ENCODE measurements at places on chromosomes 1 and 21.

DNA sequence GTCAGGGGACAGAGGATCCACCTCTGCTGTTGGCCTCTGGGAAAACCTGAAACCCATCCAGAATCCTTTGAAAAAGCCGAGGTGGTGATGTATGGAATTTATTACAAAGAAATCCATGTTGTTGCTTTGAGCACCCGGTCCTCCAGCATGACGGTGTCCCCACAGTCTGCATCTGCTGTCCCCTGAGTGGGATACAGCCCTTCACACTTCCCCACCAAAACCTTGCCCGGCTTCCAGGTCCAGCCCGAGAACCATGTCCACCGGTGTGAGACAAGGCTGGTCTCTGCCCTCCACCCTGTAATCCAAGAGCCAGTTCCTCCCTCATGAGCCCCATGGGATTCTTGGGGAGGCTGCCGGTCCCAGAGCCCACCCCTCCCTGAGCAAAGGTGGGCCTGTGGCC is 70.5 kb downstream of the STUM start:
- DNase-seq = no peak

GRCh38 chr1:43659212-43660166 is 9.5 kb downstream of the KDM4A start:
- DNase-seq = no peak

- DNase-seq = no peak
Measured at GRCh38 chr1:59057796-59058195, 239.1 kb upstream of the FGGY start.

DNA sequence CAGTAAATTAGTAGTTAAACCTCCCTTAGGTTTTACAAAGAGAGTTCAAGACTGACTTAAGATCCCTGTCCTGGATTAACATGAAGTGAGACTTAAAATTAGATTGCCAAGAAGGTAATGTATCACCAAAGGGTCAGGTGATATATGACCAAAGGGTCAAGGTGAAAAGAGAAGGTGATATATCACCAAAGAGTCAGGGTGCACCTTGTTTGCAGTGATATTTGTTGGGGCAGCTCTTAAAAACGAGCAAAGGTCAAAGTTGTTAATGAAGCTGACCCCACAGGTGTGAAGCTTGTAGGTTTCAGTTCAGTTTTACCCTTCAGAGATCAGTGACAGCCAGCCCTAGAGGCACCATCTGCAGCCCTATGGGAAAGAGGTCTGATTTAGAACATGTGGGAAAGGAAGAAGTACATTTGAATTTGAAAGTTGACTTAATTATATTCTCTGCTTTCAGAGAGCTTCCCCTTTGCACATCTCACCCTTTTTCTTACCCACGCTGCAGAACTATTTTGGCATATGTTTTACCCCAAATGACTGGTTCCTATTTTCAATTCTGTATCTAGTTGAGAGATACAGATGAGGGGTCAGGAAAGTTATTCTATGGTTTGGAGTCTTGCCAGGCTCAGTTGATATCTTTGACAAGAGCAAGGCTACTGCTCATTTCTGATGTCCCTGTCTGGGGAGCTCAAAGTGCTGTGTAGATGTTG is 170.8 kb downstream of the S1PR1 start:
- peak; percentile 23 for DNase-seq

DNA sequence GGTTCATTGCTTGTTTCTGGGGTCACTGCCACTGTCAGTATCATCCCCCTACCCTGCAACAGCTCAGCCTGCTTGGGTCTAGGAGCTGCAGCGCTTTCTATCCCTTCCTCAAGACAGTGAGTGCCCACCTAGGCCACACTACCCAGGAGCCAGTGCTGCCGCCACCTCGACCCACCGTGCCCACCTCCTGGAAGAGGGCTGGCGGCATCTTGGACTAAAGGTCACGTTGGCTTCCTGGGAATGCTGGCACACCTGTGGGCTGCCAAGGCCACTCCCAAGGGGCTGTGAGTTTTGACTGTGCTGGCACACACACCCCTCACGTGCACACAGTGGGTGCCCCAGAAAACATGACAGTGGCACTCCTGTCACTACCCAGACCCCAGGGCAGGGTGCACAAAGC is 22.1 kb downstream of the CRYAA start:
- no peak for DNase-seq

DNA sequence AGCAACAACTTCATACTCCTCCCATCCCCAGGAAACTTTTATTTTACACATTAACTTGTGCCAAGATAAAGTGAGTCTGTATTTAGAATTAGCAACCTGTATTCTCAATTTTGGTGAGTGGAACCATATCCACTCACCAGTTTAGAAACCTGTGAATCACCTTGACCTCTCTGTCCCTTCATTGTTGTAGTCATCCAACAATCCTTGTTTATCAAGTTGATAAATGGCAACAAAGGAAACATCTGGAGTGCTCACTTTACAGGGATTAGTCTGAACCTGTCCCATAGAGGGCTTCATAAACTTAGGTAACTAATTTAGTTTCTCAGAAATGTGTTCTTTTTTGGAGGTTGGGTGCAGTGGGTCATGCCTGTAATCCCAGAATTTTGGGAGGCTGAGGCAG is 3.9 kb upstream of the CLSPN start:
- DNase-seq = no peak

- peak; percentile 65 for DNase-seq
Measured at GRCh38 chr1:185045814-185046492, 595 bp downstream of the RNF2 start.

- no peak for DNase-seq
Measured at GRCh38 chr1:200036619-200037270, 9.2 kb downstream of the NR5A2 start.

DNA sequence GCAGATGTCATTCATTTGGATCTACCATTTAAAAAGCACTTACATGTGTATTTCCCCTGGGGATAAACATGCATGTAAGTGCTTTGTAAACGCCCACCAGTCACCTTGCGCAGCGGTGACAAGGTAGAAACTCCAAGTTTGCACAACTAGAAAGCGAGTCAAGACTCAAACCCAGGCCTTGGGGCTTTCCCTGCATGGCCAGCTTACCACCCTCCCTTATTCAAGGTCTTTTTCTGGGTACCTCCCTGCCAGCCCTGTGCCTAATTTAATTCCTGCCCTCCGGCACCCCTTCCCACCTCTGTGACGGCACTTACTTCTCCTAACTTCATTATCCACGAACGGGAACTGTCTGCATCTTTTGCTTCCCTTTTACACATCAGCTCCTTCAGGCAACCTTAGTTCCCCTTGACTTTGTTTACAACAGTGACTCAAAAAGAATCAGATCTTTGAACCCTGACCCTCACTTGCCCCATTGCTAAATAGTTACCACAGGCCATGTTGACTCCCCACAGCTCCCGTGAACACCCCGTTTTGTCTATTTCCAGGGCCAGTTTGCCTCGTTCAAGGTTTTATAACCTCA is 138.3 kb upstream of the ETS2 start:
- no peak for DNase-seq

DNA sequence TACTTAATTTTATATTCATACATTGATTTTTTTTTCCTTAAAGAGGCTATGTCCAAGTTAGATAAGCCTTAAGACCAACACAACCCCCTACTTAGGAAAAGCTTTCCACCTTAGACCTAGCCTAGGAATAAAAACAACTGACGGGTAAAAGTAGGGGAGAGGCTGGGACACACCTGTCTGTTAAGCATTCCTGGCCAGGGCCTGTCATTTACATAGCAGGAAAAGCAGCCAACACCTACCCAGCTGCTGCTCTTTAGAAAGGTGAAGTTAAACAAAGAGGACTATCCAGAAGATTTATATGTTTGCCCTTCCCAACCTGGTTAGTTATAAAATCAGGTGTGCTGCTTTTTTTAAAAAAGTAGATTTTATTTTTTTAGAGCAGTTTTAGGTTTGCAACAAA is 29.1 kb upstream of the SAMD13 start:
- no peak for DNase-seq

GRCh38 chr21:36425286-36425685 is 40.1 kb downstream of the CHAF1B start:
- DNase-seq = no peak

- peak; percentile 97 for DNase-seq
Measured at GRCh38 chr1:3856923-3857790, at the start of the genes CEP104 and DFFB. TSS of gene CEP104 (minus strand) at chr1:3857211. CDS start at chr1:3852407, 4,804 bp downstream. TSS of gene DFFB (plus strand) at chr1:3857476. CDS start at chr1:3857604, 128 bp downstream.

DNA sequence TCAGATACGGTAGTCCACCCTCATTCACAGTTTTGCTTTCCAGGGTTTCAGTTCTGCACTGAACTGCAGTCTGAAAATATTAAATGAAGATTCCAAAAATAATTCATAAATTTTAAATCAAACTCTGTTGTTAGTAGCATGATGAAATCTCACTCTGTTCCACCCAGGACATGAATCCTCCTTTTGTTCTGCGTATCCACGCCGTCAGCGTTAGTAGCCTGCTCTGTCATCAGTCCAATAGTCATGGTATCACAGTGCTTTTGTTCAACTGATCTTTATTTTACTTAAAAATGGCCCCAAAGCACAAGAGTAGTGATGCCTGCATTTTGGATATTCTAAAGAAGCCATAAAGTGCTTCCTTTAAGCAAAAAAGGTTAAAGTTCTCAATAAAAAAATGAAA is 23.9 kb downstream of the CHD1L start:
- no peak for DNase-seq

DNA sequence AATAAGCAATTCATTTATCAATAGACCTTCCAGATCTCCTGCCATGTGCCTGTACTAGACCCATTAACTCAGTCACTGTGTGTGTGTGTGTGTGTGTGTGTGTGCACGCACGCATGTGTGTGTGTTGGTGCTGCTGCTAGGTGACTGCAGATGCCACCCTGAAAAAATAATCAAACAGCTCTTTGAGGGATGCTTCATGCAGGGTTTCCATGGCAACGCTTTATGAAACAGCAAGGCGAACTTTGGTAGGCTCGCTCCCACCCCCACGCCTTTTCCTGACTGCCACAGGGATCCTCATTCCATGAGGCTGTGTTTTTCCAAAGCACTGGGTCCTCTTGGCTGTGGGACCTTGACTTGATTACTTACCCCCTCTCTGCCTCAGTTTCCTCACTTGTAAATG is 94.0 kb downstream of the HMGB4 start:
- DNase-seq = no peak

- DNase-seq = no peak
Measured at GRCh38 chr1:160672789-160673695, 26.2 kb upstream of the SLAMF1 start.

GRCh38 chr1:6969762-6970161 is 184.5 kb downstream of the CAMTA1 start:
- DNase-seq = no peak

DNA sequence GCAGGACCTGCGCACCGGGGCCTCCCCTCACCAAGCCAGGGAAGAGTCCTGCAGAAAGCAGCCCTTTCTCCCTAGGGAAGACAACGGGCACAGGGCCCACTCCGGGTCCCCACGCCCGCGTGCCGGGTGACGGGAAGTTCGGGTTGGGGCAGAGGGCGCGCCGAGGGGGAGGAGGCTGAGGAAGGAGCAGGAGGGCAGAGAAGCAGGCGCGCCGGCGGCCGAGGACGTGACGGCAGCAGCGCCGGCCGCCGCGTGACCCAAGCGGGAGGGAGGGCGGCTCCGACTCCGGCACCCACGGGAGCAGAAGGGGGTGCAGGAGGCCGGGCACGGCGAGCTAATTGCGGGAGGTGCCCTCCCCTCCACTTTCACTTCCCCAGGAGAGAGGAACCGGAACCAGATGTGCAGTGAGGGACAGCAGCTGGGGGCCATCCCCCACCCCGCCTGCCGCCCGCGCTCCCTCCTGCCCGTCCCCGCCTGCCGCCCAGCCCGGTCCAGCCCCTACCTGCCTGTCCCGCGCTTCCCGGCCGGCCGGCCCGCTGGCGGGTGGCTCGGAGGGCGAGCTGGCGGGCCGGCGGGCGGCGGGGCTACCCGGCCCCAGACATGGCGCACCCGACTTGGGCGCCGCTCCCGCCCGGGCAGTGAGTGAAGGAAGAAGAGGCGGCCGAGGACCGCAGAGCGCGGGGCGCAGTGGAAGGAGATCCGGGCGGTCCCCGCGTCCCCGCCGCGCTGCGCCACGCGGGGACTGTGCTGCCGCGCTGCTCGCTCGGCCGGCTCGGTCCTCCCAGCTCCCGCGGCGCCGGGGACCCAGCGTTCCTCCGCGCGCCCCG is 510 bp downstream of the DENND4B start:
- peak; percentile 82 for DNase-seq

DNA sequence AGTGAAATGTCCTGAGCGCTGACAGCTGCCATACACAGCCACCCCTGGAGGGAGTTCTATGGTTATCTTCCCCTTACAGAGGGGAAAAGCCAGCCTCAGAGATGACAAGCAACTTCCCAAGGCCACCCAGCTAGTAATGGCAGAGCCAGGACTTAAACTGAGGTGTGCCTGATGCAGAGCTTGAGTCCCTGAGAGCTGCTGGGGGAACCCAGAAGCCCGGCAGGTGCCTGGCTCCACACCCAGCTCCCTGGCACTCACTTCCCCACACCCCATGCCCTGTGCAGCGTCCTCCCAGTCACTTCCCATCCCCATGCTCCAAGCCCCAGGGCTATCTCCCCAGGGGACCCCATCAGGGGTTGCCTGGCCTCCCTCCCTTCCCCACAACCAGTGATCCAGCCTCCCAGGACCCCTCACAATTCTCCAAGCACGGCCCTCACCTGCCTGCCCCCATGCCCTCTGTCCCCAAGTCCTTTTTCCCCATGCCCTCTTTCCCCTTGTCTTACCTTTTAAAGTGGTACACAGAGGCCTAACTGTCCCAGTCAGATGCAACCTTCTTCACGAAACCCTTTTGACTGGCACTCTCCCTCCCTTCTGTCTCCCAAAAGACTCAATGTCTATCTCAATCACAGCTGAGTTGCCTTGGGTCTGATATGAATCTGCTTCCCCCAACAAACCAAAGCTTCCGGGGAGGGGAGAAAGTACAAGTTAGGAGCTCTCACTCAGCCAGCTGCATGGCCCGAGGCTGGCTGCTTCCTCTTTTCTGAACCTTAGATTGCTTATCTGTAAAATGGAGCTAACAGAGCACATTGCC is 39.8 kb upstream of the LRP8 start:
- DNase-seq = peak; percentile 81

GRCh38 chr1:34796990-34797389 is 4.2 kb downstream of the GJA4 start:
- DNase-seq = no peak

DNA sequence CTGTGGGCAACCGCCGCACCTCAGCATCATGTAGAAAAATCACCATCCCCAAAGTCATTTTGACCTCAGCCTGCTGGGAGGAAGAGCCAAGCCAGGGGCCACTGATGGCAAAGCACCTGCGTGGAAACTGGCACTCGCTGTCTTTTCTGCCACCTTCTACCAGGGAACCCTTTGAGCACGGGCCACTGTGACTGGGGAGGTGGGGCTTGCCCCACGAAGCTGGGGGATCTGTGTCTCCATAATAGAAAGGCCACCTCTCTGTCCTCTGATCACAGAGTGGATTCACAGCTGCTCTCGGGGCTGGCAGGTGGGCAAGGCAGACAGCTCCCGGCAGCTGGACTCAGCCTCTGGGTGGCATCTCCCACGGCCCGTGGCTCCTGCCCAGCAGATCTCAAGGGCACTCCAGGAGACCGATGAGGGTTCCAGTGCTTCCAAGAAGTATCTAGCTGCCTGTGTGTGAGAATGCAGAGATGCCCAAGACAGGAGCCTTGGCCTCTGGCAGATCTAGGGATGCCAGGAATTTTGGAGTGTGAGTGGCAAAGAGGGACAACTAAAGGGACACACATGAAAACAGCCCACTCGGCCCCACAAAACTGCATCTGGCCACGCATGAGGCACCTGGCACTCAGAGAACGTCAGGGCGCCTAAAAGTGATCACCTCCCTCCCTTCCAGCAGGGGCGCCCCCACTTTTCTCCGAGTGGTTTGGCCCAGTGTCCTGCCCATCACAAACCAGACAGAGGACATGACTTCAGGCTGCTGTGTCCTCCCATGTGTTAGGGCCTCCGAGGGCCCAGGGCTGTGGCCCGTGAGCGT is 102.6 kb downstream of the PDE9A start:
- no peak for DNase-seq
